Stimulated activated CD8-positive, alpha-beta memory T cell treated with anti-CD3 and anti-CD28 coated beads, Interleukin-2, amount 100 ng/mL, for 1 hour (primary cell): ENCODE measurements at places on chromosomes 7 and 10.

GRCh38 chr7:101479217-101479616 lies 116.5 kb downstream of the COL26A1 start:
- no peak for DNase-seq

DNA sequence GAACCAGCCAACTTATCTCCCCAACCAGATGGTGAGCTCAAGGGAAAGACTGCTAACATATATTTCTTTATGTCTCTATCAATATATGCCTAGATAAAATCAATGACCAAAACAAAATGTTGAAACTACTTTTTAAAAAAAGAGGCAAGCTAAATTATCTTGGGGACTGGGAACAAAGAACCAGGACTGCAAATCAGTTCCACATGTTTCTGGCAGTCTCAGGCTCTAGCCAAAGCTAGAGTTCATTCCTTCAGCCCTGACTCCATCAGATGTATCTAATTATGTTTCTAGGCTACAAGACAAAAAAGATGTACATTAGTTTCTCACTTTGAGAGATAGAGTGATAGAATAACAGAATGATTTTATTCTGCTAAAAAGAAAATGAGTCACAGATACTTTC lies 1290.3 kb upstream of the SORCS1 start:
- no peak for DNase-seq

DNA sequence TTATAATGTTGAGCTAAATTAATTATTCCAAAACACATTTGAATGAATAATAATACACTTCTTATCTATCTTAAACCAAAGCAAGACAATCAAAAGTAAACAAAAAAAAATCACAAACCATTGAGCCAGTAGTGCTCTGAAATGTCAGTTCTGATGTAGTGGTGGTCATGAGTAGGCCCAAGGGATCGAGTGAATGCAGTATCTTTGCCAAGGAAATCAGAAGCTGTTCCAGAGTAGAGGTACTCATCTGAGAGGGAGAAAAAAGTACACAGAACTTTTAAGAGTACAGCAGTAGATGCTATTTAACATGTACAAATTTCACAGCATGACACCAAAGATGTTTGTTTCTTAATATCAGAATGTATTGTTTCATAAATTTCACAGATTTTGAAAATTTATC lies 121.5 kb downstream of the SEMA3D start:
- DNase-seq = no peak

GRCh38 chr7:1331561-1332467 lies 99.1 kb downstream of the UNCX start:
- no peak for DNase-seq

GRCh38 chr10:42999385-43000020 lies 77.4 kb upstream of the RET start:
- no peak for DNase-seq

- DNase-seq = no peak
Measured at GRCh38 chr10:29473087-29473356, 161.7 kb downstream of the SVIL start.

GRCh38 chr10:89414879-89415821 lies 782 bp downstream of the IFIT5 start:
- DNase-seq = peak; percentile 19
